CD14-positive monocyte (primary cell): ENCODE measurements at places on chromosomes 6 and 20.

- no peak for DNase-seq
Observed at GRCh38 chr20:944774-945410, 28.8 kb upstream of the ANGPT4 start.

- no peak for DNase-seq
Observed at GRCh38 chr20:41100001-41100480, 37.3 kb upstream of the PLCG1 start.

DNA sequence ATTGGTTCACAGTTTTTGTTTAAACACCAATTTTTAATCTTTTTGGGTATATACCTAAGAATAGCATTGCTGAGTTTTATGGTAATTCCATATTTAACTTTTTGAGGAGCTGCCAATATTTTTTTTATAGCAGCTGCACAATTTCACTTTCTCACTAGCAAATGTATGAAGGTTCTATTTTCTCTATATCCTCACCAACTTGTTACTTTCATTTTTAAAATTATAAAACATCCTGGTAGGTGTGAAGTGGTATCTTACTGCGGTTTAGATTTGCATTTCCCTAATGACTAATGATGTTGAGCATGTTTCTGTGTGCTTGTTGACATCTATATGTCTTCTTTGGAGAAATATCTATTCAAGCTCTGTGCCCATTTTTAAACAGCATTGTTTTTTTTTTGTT lies 452.1 kb downstream of the GRIK2 start:
- no peak for DNase-seq

GRCh38 chr20:4151342-4151741 lies 136.0 kb upstream of the RNF24 start:
- DNase-seq = no peak

DNA sequence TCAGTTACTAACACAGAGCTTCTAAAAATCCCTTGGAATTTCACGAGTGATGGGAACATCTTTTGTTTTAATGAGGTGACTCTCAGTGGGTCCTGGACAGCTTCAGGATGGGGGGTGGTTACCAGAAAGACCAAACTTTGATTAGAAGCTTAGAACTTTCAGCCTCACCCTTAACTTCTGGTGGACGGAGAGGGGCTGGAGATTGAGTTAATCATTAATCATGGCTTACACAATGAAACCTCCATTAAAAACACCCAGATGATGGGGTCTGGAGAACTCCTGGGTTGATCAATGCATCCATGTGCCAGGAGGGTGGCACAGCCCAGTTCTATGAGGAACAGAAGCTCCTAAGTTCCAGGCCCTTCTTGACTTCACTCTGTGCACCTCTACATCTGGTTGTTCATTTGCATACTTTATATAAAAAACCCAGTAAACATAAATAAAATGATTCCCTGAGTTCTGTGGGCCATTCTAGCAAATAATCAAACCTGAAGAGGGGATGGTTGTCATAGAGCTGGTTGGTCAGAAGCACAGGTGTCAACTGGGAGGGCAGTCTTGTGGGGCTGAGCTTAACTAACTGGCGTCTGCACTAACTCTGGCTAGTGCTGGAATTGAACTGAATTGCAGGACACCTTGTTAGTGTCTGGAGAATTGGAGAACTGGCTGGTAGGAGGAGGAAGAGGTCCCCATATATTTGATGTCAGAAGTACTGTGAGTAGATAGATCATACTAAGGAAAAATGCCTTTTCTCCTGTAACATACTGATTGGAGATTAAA lies 10.3 kb downstream of the RMND1 start:
- no peak for DNase-seq

- no peak for DNase-seq
Observed at GRCh38 chr20:20020908-20021307, 3.7 kb downstream of the NAA20 start.

GRCh38 chr6:123415844-123416468 lies 220.8 kb downstream of the TRDN start:
- no peak for DNase-seq

DNA sequence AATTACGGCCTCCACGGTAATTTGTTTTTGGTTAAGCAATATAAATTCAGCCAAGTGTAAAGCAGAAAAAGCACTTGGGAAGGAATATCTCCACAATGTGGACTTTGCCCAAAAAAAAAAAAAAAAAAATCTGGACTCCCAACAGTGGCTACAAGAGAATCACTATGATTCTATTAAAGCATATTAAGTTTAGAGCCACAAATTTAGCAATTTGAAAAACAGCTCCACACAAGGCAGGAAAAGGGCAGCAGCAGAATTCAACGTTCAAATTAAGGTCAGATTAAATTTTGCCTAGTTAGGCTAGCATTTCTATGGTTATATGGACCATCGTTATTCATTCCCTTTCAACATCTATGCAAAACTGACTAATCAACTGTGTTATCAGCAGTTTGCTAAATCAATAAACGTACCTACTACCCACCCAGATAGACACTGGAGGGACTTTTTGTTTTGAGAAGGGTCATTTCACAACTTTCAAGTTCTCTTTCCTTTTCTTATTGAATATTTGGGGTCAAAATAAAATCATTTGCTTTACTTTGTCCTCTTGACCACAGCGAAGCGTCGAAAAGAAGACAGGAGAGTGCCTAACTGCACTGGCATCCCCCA lies 1.0 kb downstream of the MCM9 start:
- DNase-seq = no peak

DNA sequence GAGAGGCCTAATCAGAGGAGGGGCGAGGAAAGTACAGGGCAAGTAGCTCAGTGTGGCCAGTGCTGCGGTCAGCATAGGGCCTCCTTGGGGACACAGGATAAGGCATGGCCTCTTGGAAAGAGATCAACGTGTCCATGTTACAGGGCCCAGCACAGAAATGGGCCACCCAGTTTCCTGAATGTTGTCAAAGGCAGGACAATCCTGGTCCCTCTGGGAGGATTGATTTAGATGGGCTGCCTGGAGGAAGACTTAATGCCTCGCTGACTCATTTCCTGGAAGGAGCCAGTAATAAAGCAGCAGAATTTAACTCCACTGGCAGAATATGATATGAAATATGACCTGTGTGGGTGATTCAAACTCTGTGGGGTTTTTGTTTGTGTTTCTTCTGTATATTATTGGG lies 16.6 kb downstream of the DDO start:
- no peak for DNase-seq

DNA sequence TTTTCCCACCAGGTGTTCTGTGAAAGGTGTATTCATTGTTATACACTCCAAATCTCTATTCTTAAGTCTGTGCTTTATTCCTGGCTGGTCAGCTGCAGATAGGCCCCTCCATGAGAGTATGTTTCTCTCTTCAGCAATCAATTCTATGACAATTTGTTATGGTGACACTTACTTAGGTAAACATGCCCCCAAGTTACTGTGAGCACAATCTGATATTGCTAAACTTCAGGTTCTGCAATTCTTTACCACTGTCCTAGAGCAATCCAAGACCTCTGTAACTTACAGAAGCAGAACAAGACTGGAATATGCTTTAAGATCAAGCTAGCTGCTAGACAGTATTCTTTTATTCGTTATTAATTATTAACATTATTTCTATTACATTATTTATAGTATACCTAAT lies 391.9 kb downstream of the FRK start:
- DNase-seq = no peak

GRCh38 chr20:2165871-2166270 lies 64.2 kb downstream of the STK35 start:
- no peak for DNase-seq
